ENCODE measurements at places on chromosomes 7 and 10.

GRCh38 chr7:154928136-154929005, 74.6 kb downstream of the PAXIP1 start:
- no peak for DNase-seq

- no peak for DNase-seq
These were observed 655 bp downstream of the LMTK2 start for GRCh38 chr7:98107313-98107721.

GRCh38 chr7:7032221-7032620, 150.1 kb upstream of the C1GALT1 start:
- no peak for DNase-seq

DNA sequence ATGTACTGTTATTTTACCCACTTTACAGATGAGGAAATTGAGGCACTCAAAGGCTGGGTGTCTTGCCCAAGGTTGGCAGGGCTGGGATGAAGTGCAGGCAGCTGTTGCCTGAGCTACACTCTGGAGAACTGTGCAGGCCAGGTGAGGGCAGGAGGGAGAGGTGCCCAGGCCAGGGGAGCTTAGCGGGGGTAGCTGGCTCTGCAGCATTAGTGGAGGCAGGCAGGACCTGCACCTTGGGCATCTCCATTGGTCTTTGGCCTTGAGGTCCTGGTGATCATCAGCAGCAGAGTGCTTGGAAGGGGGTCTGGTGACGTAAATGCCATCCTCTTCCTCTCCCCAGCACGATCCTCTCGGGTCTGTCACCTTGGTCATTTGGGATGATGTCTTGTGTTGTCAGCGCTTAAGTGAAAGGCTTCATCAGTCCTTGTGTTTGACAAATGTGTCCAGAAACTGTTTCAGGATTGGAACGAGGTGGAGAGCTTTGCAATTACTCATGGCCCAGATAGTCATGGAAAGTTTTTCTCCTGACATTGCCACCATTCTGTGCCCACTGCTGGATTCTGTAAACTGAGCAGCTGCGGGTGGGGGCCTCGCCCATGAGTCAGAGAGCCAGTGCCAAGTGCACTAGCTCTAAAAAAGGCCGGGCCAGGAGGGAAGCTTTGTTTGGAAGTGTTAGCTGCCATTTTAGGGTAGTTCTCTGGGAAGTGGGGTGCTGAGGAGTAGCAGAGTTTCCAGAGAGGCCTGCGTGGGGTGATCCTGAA, 47.6 kb downstream of the TSPAN15 start:
- no peak for DNase-seq
